ENCODE measurements at places on chromosomes 3 and 15.
A peak's percentile ranks its signal among the peaks of the same experiment; 100 is the strongest.

- H3K36me3 ChIP-seq, result peaks cover 57% of the 10 kb centered on the region
- DNase-seq, result no peak
- peak overlapping the region; percentile 64 for H3K27ac ChIP-seq
- peak overlapping the region; percentile 0 for H3K4me3 ChIP-seq
- no peaks in the 10 kb centered on the region for H3K27me3 ChIP-seq
Measured at GRCh38 chr15:50112488-50113186, 6.4 kb downstream of the ATP8B4 start.

- H3K4me3 ChIP-seq, result no peak overlapping the region
- H3K27me3 ChIP-seq, result peaks cover 7% of the 10 kb centered on the region
- no peak overlapping the region for H3K27ac ChIP-seq
- no peaks in the 10 kb centered on the region for H3K36me3 ChIP-seq
- no peak for DNase-seq
Measured at GRCh38 chr3:127238602-127239001, 45.7 kb downstream of the PRR23E start.

- no peaks in the 10 kb centered on the region for H3K36me3 ChIP-seq
- no peaks in the 10 kb centered on the region for H3K27me3 ChIP-seq
- H3K27ac ChIP-seq, result no peak overlapping the region
Measured at GRCh38 chr3:99966662-99967416, 147.5 kb downstream of the FILIP1L start.

GRCh38 chr15:101456057-101456739 lies 33.3 kb downstream of the PCSK6 start:
- H3K27ac ChIP-seq, result no peak overlapping the region
- peaks cover 6% of the 10 kb centered on the region for H3K27me3 ChIP-seq
- DNase-seq, result no peak
- H3K4me3 ChIP-seq, result no peak overlapping the region
- no peaks in the 10 kb centered on the region for H3K36me3 ChIP-seq
- peaks cover 24% of the 10 kb centered on the region for H3K4me1 ChIP-seq

Data from activated CD8-positive, alpha-beta T cell treated with anti-CD3 and anti-CD28 coated beads, Interleukin-2, amount 10 ng/mL, durations not matched to agents 7 days and 5 days (primary cell).